NCI-H2171 (cell line): ENCODE measurements at places on chromosomes 7 and 10.

DNA sequence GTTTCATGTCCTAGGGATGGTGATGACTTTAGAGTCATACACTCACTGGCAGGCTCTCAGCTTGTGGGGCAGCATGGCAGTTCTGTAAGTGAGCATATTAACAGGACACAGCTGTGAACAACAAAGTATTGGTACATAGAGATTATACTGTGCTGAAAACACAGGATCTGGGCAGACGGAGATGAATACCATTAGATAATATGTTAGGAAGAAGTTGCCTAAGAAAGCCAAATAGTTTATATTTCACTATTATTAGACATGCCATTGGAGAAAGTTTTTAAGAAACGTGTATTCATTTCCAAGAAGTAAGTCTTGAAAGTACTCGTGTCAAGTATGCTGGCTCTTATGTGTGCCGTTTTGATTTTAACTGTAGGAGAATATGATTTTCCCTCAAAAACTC is 274.5 kb downstream of the INHBA start:
- DNase-seq = no peak

- no peak for DNase-seq
Observed at GRCh38 chr10:109988212-109988596, 19.6 kb upstream of the ADD3 start.

- DNase-seq = no peak
Observed at GRCh38 chr7:134948736-134949135, 37.6 kb upstream of the AGBL3 start.

DNA sequence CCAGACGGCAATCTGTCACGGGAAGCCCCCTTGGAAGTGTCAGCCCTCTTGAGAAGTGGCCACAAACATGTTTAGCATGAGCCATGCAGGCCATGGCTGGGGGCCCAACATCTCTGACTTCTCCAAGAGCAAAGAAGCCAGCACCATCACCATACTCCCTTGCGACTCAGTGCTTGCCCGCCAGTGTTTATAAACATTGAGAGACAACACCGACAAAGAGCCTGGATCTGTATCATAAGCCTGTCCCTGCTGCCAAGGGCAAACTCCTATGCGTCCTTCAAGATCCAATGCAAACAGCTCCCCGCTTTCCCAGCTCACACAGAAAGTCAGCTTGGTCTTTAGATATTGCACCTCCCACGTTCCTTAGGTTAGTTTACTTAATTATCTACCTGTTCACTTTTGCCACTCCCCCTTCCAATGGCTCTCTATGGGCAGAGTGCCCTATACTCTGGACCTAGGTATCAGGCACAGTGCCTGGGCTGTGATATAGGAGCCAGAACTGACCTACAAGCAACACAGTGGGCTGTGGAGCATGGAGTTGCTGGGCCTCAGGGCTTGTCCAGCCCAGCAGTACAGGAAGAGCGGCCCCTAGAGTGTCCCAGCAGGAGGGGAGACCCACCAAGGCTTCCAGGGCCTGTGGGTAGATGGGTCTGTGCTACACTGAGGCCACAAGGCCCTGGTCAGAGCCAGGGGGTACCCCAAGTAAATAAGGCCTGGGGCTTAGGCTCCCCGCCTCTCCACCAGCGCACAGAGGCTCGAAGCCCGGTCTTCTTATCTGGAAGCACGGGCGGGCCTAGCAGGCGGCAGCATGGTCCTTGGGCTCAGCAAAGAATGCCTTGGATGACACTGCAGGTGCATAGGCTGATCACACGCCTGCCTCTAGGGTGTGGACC is 37.7 kb downstream of the CAMK2B start:
- no peak for DNase-seq

DNA sequence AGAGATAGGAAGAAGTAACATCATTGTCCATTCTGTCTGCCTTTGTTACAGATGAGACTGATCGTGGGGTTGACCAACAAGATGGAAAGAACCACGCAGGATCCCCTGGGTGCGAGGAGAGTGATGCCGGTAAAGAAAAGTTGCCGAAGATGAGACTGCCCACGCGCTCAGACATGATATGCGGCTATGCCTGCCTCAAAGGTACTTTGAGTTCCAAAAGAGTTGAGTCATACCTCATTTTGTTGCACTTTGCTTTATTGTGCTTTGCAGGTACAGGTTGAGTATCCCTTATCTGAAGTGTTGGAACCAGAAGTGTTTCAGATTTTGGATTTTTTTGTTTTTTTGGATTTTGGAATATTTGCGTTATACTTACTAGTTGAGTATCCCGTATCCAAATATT is 12.2 kb upstream of the CLCN1 start:
- DNase-seq = no peak

- DNase-seq = no peak
Observed at GRCh38 chr7:20554072-20554471, 61.4 kb upstream of the ABCB5 start.

DNA sequence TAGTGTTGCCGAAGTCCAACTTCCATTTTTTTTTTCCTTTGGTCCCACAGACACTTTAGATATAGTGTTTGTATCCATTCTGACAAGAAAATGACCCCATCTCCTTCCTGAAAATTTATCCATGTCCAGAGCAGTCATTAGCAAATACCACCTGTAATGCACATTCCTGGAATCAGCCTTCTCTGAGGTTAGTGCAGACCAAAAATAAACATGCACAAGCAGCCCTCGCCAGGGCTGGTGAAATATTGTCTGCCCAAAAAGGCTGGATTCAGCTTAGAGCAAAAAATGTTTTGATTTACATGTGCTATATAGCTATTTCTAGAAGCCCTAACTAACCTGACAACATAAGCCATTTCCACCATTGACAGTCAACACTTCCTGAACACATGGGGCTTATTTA is 145.7 kb downstream of the TAX1BP1 start:
- no peak for DNase-seq

- DNase-seq = peak; percentile 34
Observed at GRCh38 chr10:80739963-80740715, 202.4 kb downstream of the SH2D4B start.

DNA sequence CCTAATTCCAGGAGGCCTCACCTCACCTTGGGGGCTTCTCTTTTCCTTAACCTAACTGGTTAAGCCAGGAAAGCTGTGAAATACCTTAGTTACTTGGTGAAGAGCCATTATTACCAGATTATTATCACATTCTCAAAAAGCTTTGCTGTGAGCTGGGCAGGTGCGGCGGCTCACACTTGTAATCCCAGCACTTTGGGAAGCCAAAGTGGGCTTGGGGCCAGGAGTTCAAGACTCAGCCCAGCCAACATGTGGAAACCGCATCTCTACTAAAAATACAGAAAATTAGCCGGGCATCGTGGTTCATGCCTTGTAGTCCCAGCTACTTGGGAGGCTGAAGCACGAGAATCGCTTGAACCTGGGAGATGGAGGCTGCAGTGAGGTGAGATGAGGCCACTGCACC is 102.4 kb upstream of the KLF6 start:
- DNase-seq = no peak

- no peak for DNase-seq
Observed at GRCh38 chr7:86437951-86438450, 205.7 kb upstream of the GRM3 start.

- DNase-seq = no peak
Observed at GRCh38 chr7:47473499-47474210, 108.3 kb downstream of the TNS3 start.

DNA sequence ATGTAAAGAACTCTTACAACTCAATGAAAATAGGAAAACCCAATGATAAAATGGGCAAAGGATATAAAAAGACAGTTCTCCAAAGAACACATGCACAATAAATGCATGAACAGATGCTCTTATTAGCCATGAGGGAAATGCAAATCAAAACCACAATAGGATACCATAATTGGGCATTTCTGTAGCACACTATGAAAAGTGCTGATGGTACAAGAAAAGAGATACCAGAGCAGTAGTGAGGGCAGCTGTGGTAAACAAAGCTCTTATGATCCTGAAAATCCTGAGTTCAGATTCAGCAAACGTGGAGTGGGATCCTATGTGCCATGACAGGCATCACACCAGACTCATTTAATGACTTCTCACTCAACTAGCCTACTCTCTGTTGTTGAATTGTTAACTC is 96.7 kb upstream of the SLC25A13 start:
- DNase-seq = peak; percentile 17

DNA sequence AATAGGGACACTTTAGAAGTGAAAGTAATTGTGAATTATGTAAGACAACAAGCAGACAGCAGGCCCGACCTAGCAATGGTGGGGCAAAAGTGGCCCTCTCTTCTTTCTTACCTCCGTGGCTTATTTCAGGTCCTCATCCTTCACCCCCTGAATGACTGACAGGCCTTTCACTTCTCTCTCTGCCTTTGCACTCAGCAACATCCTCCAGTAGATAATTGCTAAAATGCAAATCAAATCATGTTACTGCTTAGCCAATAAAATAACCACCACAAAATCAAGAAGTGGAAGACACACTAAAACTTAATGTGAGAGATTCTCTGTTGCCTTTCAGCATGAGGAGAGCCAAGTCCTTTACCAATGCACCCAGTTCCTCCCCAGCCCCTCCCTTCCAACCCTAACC is 274.6 kb upstream of the ZNF32 start:
- DNase-seq = no peak
